ENCODE measurements at places on chromosomes 2 and 18.

GRCh38 chr2:218471036-218471435, 52.1 kb downstream of the VIL1 start:
- no peak for DNase-seq

GRCh38 chr2:15385184-15385583, 175.9 kb downstream of the NBAS start:
- DNase-seq = no peak

DNA sequence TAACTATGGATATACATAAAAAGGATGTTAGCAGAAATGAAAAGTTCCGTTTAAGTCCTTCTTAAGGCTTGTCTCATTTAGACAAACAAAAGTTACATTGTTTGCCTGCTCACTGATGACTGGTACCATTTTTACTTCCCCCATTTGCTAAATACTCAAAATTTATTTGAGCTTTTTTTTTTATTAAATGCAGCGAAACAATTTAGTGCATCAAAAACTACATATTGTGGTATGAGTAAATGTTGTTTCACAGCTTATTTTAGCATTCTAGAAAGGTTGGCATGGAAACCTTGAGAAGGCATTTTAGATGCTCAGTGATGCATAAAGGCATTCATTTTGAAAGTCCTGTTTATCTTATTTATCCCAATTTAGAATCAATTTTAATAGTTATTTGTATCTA, 100.0 kb downstream of the MAP2 start:
- DNase-seq = no peak

- peak; percentile 89 for DNase-seq
These were observed 66.7 kb upstream of the HAAO start for GRCh38 chr2:42859006-42859552.

DNA sequence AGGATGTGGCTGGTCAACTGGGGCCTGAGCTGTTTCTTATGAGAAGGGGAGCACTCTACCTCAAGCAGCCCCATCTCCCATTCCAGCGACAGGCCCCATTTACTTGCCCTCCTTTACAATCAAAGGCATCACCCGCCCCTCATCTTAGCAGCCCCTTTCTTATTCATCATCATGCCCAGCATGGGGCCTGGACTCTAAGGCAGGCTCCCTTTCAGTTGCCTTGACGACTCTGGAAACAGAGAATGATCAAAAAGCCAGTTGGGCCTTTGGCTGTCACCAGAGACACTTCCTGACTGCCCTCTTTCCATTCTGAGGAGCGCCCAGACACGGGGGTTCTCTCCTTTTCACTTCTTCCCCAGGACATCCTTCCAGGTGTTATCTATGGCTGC, 11.2 kb downstream of the CELF4 start:
- no peak for DNase-seq

DNA sequence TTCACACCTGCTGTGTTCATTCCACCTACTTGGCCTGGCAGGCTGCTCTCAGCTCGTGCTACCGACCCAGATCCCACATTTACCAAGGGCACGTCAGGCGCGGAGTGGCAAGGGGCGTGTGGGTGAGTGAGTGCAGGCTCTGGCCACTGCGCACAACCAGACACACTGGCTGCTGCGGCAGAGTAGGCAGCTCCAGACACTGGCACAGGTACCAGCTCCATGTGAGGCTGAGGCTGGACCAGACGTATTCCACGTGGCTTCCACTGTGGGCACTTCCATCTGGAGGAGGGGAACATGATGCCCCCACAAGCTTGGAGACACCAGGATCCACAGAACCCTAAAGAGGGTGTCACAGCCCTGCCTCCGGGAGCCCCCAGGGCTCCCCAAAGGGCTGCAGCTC, 74.6 kb upstream of the ZNF804A start:
- no peak for DNase-seq

DNA sequence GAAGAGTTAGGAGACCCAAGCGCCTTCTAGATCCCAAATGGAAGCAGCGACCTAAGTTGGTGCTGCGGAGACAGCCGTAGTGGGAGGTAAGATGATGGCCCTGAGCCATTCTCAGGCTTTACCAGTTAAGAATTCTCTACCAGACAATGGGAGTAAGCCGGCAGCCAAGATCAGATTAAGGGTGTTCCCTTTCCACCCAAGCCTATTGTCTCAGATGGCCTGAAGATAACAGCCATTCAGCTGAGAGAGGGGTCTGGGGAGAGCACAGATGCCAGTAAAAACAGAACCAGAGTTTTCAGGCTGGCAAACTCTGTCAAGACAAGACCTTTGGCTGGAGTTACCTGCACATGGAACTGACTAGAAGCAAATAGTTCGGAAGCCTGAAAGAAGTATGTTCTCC, 191.7 kb upstream of the HAAO start:
- DNase-seq = no peak

- no peak for DNase-seq
These were observed 28.0 kb downstream of the RNF144A start for GRCh38 chr2:6945087-6945813.

- no peak for DNase-seq
These were observed 102.4 kb downstream of the DDX1 start for GRCh38 chr2:15693926-15694588.

- DNase-seq = no peak
These were observed 649.2 kb downstream of the ZEB2 start for GRCh38 chr2:143870696-143871095.

- no peak for DNase-seq
These were observed 135.3 kb downstream of the CTIF start for GRCh38 chr18:48673853-48674721.

DNA sequence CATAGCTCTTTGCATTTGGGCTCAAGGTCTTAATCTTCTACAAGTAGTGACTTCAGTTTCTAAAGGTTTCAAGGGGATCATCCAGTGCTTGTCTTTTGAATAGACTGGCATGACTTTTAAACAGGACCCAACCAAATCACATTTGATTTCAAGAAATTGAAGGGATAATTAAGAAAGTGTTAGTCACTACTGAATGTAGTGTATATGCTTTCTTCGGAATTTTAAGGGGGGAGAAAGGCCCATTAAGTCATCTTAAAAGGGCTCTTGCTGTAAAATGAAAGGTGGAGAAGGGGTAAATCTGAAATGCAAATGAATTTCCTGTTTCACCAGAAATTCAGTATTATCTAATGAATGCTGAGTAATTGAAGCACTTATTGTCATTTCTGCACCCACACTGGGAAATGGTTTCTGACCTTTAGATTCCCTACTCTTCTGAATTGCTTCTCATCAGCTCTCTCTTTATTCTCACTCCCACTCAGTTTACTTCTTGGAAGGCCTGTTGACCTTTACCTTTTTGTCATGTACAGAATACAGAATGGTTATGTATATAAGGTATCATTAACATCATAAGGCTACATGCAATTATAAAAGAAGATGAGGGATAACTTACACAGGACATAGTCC, 241.4 kb downstream of the SLC8A1 start:
- DNase-seq = no peak

GRCh38 chr18:25646971-25647370, 295.0 kb upstream of the ZNF521 start:
- no peak for DNase-seq

DNA sequence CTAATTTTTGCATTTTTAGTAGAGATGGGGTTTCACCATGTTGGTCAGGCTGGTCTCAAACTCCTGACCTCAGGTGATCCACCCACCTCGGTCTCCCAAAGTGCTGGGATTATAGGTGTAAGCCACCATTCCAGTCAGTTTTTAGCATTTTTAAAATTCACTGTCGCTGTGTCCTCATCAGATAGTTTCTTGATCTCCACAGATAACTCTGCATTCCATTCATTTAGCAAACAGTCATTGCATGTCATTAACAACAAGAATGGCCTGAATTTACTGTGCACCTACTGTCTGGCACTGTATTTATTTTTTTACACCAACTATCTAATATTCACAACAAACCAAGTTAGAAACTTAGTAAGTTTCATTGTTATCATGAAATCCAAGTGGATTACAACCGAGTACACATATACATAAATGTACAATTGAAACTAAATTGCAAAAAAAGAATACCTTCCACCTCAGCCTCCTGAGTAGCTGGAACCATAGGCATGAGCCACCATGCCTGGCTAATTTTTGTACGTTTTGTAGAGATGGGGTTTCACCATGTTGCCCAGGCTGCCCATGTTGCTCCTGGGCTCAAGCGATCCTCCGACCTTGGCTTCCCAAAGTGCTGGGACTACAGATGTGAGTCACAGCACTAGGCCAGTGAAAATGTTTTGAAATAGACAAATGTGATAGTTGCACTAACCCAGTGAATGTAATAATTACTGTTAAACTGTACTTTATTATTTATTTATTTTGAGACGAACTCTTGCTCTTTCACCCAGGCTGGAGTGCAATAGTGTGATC, 4.3 kb downstream of the MCEE start:
- no peak for DNase-seq

DNA sequence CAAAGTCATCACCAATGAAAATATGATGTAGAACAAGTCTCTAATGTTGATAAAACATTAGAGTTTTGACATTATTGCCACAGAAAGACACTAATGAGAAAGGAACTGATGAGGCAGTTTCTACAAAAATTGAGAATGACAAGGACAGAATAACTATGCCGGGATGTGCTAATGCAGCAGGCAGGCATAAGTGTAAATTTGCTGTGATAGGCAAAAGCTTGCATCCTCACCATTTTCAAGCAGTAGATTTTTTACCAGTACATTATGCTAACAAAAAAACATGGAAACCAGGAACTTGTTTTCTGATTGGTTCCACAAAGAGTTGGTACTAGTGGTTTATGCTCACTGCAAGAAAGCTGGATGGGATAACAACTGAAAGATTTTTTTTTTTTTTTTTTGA, 715.5 kb upstream of the LRRTM4 start:
- no peak for DNase-seq

- DNase-seq = peak; percentile 69
These were observed 43.3 kb upstream of the PLB1 start for GRCh38 chr2:28452534-28453081.

GRCh38 chr18:39318008-39318407, 1752.4 kb upstream of the CELF4 start:
- peak; percentile 34 for DNase-seq

DNA sequence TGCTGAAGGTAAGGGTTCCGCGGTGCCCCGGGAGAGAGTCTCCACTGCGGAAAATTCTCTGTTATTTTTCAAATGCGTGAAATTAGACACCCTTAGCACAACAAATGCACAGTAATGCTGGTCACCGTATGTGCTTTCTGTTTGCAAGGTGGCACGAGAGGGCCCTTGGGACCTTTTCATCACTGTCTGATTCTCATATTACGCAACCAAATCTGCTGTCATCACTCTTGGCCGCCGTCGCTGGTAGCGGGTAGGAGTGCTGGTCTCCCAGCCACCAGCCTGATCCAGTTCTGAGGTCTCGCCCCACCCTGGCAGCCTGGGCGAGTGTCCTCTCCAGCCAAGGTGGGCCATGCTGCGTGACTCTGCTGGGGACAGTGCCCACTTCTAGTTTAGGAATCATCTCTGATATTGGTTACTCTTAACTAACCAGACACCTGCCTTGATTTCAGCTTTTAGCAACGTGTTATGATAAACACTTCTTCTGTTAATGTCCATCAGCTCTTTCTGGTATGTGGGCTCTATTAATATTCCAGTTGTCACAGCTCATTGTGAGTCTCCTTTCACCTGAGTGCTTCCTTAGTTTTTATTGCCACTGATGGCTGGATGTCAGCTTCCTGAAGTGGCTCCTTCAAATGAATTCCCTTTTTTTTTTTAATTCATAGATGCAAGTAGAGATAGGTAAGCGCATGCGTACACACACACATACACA, 199.4 kb downstream of the GBX2 start:
- DNase-seq = no peak

DNA sequence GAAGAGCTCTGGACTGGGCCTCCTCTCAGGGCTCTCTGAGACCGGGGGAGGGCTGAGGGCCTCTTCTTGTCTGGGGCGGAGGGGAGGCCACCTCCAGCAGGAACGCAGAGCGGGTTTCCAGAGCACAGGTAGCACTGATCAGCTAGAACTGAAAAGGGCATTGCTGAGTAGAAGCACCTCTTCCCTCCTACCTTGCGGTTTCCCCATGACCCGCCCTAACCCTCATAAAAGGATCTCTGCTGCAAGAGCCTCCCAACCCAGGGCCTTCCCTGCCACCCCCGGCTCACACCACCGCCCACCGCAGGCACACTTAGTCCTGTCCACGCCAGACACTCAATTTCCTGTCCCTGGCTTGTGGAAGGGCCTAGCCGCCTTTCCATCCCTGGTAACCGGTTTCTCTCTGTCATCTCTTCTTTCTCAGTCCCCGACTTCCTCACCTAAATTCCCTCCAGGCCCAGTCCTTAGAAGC, 966 bp downstream of the ADCY3 start:
- DNase-seq = no peak

- no peak for DNase-seq
These were observed 453.1 kb downstream of the CMPK2 start for GRCh38 chr2:6412533-6413091.

GRCh38 chr2:128901572-128902391, 583.1 kb upstream of the HS6ST1 start:
- no peak for DNase-seq

DNA sequence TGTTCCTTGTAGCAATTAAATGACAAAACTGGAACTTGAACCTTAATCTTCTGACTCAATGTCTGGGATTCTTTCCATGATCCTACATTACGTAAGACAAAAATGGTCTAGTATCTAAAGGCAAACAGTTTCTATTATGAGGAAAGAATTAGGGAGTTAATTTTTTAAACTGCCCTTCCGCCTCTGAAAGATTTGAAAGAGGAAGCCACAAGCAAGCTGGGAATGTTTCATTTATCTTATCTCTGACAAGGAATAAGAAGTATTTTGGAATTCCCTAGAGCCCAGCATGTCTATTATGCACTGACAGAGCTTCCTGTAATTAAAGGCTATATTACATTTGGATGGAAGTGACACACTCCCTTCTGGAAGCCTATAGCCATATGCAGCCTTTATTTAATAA, 558.8 kb upstream of the CDH2 start:
- DNase-seq = no peak

- no peak for DNase-seq
These were observed 208.9 kb downstream of the MIB1 start for GRCh38 chr18:21949326-21950015.

DNA sequence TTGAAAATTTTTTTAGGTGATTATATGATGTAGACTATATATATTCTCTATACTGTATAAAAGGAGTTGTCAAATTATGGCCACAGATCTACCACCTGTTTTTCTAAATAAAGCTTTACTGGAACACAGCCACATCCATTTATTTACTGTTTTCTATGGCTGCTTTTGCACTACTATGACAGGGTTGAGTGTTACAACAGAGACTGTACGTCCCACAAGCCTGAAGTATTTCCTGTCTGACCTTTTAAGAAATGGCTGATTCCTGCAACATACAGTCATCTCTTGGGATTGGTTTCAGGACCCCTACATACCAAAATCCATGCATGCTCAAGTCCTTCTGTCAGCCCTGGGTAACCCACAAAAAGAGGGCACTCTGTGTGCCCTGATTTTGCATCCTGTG, 508.3 kb downstream of the TSN start:
- no peak for DNase-seq

DNA sequence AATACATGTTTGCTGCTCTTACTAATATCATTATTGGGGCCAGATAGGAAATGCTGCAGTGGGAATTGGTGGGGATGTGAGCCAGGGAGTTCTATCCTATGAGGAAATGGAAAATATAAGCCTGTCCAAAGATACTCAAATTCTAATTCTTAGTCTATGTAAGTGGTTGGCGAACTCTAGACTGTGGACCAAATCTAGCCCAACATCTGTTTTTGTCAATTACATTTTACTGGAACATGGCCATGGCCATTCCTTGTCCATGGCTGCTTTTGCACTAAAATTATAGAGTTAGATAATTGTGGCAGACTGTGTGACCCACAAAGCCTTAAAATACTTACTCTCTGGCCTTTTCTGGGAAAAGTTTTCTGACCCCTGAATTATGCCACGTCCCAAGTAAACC, 113.3 kb downstream of the MGAT5 start:
- DNase-seq = no peak
